ENCODE measurements at places on chromosomes 3 and 15.
A peak's percentile ranks its signal among the peaks of the same experiment; 100 is the strongest.

- DNase-seq = peak; percentile 57
These were observed 394 bp downstream of the OSBPL10 start for GRCh38 chr3:31980530-31981205.

DNA sequence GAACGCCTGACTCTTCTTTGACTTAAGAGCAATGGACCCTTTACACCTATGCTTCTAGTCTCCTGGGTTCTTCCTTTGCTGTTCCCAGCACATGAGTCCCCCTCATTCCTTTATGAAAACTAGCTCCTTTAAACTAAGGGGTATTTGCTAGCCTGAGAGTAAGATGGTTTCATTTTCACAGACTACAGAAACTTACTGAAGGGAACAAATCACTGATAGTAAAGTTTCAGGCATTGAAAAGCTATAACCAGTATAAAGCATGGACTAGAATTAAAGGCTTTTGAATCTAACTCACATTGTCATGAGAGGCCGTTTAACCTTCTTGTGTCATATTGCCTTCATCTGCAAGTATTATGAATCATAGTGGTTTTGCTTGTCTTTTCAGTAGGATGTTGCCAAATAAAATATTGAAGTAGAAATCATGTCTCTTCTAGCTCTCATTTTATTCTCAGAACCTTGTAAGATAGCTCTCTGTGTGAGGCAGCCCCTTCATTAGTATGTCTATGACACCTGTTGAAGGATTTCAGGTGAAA lies 765.9 kb downstream of the NR2F2 start:
- no peak for DNase-seq

- no peak for DNase-seq
These were observed 39.5 kb downstream of the ZBTB11 start for GRCh38 chr3:101637451-101637850.

DNA sequence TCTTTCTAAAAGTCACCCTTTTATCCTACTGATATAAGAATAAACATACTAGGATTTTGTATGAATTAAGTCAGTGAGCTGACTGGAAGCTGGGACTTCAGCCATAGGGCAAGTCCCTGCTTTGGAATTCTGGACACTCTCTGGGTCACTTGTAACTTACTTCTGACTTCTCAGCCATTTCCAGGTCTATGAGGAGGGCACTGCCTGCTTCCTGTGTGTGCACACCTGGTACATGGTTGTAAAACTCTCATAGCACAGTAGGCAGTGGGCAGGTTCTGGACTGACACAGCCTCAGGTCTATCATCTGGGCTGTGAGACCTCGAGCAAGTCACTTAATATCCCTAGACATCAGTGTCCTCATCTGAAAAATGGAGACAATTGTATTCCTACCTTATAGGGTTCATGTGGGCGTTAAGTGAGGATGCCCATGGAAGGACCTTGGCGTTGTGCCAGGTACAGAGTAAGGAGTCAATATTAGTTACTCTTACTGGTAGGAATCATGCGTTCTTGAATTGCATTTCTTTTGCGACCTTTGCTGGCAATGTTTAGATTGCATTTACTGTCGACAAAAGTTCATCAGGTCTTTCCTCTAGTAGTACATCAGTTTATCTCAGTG lies 27.5 kb upstream of the TGM5 start:
- DNase-seq = no peak

Measured in GM13976 (cell line).